ENCODE measurements at places on chromosomes 7 and 10.

GRCh38 chr7:50229964-50230363 is 74.6 kb upstream of the IKZF1 start:
- no peak for DNase-seq

GRCh38 chr7:55100544-55101327 is 81.9 kb downstream of the EGFR start:
- no peak for DNase-seq

DNA sequence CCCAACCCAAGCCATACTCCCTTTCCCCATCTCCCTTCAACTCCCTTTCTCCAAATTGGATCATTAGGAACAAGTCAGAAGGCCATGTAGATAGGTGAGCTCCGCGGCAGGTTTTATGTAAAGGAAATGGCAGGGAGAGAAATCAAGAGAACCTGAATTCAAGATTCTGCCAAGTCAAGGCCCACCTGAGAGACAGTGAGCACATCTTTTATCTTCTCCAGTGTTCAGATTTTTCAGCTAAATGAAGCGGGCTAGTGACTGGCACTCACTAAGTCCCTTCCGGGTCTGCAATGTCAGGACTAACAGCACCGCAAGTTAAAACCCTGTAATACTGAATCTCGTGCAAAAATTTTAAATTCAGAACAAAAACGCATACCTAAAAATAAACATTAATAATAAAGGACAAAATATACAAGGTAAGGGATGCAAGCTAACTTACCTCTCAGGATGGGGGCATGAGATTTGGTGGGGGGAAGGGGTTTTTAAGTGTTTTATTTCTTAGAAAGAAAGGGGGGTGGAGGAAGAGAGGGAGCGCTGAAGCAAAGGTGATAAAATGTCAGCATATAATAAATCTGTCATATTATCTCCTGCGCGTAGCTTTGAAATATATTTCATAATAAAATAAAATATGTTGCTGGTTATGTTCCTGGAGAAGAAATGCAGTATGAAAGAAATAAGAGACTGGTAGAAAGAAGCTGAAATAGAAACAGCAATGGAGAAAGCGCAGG is 17.6 kb downstream of the TCAF1 start:
- no peak for DNase-seq

DNA sequence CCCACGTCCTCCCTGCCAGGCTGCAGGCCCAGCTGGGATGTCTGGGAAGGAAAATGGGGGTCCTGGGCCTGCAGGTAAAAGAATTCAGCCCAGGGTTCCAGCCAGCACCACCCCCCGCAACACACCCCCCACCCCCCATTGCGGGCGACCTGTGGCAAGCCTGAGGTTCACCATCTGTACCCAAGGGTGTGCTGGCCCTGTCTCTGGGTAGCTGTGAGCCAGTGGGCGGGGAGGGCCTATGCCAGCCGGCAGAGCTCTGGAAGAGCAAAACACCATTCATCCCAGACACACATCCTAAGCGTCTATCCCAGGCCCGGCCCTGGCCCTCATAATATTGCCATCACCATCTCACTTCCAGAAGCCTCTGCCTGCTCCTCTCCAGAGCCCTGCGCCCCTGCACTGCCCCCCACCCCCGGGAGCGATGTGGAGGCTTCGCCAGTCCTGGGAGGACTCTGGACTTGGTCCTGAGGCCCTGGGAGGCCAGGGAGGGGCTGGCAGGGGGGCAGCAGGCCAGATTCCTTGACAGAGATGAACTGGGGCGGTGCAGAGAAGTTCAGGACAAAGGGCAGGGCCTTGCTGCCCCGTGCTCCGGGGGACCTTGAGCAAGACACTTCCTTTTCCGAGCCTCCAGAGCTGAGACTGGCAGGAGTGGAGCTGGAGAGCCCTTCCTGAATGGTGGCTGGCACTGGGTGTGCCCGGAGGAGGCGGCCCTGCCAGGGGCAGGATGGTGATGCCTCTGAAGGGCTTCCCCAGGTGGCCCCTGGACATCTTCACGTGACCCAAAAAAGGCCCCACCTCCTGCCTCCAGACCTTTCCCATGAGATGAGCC is 8.7 kb upstream of the TTYH3 start:
- no peak for DNase-seq

DNA sequence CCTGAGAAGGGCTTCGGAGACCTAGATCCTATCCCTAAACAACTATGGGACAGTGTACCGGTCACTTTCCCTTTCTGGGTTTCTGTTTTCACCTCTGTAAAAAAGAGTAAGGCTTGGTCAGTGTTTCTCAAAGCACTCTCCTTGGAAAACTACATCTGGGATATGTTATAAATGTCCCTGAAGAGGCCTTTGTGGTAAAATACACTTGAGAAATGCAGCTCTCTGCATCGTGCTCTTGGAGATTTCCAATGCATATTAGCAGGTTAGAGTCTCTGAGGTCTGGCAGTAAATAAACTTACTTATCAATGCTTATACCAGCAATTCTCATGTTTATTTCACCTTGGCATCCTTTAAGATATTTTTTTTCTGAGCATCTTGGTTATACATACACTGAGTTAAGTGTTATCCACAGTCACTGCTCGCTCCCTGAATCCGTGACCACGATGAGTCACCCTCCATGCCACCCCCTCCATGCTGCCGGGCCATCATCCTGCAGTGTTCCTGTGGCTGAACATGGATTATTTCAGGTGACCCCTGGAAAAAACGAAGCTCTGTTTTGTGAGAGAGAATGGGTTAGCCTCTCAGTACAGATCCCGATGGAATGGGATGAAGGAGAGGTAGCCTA is 3.3 kb upstream of the TBXAS1 start:
- DNase-seq = no peak

- DNase-seq = no peak
Measured at GRCh38 chr7:94240902-94241301, 153.8 kb upstream of the COL1A2 start.

Data from NCI-H187 (cell line).